ENCODE measurements at places on chromosomes 2 and 18.

DNA sequence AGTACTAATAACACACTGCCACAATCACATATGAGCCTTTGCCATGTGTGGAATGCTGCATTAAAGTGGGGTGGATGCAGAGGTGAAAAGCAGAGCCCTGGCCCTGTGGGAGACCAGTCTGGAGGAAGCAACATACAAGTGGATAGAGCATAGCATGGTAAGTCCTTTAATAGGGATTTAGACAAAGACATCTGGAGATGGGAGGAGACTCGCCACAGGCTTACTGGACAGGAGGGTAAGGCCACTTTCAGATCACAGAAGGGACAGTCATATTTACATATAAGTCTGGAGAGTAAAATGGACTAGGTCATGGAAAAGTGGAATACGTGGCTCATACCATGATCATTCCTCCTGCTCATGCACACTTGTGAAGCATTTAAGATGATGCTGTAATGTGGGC lies 84.3 kb downstream of the PPP1R1C start:
- DNase-seq, result no peak

GRCh38 chr18:3872641-3873040 lies 422.7 kb downstream of the TGIF1 start:
- no peak for DNase-seq

DNA sequence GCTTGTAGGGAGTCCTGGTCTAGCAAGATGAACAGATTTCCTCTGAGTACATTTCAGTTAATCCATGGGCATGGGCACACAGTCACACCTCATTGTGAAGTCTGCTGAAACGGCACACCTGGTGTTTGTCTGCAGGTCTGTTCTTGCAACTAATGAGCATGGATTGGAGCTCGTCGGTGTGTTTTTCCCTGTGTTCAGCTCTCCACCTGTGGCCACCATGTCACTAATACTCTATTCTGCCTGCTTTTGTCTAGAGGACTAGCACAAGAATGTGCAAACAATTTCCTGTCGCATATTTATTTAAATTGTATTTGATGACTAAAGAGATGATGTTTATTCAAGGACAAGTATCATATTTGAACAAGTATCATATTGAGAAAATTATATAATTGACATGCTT lies 24.5 kb upstream of the PPP4R1 start:
- DNase-seq, result no peak

DNA sequence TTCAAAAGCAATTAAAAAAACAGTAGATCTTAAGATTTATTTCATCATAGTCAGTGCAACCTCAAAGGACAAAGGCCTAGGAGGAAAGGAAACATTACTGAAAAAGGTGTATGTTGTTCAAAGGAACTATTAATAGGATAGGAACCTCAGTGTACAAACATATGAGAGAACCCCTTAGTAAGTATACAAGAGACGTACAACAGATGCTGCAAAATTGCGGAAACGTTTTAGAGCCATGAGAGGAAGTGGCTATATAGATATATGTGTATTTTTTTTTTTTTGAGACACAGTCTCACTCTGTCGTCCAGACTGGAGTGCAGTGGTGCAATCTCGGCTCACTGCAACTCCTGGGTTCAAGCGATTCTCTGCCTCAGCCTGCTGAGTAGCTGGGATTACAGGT lies 22.2 kb downstream of the PIK3C3 start:
- DNase-seq, result no peak

DNA sequence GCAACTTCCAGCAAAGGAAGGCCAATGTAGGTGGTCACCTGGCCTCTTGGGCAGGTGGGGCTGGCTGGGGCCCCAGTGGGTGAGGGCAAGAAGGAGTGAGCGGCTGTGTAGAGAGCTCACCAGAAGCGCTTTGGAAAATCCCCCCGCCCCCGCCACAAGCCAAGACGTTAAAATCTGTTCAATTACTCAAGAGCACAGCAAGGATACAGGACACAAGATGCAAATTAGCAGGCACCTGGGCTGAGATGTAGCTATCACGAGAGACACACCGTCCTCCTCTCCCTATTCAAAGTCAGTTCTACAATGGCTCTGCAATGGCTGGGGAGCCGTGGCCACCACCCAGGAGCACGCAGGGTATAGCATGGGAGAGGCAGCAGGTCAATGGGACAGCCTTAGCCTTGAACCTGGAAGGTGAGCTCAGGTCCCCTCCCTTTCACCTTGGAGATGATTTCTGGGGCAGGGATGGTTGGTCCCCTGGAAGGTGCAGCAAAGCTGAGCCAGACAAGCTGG lies 38.5 kb upstream of the GPR17 start:
- DNase-seq, result no peak

- DNase-seq, result no peak
These were observed 30.3 kb upstream of the CCDC93 start for GRCh38 chr2:118044103-118044716.

DNA sequence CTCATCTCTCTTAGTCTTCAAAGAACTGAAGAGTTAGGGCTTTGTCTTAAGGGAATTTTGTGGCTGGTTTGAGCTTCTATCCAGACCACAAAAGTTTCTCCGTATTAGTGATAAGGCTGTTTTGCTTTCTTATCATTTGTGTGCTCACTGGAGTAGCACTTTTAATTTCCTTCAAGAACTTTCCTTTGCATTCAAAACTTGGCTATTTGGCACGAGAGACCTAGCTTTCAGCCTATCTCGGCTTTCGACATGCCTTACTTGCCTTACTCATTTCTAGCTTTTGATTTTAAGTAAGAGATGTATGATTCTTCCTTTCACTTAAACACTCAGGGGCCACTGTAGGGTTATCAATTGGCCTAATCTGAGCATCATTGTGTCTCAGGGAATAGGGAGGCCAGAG lies 29.9 kb downstream of the HDHD2 start:
- DNase-seq, result no peak

DNA sequence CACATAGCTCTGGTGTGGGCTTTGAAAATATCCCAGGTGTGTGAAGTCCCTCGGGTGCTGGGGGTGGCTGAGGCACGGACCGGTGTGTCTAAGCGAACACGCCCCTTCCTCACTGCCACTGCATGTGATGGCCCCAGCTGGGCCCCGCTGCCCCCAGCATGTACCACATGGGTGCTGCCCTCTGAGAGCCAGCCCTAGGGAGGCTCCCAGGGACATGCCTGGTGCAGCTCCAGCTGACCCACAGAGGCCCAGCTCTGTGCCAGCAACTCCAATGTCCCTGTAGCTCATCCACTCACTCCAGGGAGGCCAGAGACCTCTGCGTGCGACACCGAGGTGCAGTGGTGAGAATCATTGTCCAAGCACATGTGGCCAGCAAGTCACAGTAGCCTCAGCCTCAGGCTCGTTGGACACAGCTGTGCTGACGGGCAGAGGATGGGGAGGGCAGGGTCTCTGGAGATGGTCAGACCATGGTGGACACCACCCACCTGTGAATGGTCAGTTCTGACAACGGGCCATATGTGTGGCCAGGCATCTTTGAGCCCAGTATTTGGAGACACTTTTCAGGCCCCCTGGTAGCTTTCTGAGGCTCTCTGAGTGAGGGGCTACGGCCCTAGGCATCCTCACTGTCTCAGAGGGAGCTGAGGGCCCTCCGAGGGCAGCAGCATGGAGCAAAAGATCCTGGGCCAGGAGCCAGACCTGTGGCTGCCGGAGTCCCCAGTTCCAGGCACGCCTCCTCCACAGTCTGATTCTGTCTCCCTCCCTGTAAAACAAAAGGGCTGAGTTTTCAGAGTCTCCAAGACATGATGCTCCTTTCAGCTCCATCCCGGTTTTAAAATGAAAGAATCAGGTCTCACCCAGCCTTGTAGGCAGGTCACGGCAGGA lies 220.7 kb downstream of the NDUFA10 start:
- no peak for DNase-seq

GRCh38 chr18:52567360-52567759 lies 227.4 kb downstream of the DCC start:
- no peak for DNase-seq

GRCh38 chr2:165277295-165277694 lies 38.1 kb downstream of the SCN2A start:
- DNase-seq, result no peak

DNA sequence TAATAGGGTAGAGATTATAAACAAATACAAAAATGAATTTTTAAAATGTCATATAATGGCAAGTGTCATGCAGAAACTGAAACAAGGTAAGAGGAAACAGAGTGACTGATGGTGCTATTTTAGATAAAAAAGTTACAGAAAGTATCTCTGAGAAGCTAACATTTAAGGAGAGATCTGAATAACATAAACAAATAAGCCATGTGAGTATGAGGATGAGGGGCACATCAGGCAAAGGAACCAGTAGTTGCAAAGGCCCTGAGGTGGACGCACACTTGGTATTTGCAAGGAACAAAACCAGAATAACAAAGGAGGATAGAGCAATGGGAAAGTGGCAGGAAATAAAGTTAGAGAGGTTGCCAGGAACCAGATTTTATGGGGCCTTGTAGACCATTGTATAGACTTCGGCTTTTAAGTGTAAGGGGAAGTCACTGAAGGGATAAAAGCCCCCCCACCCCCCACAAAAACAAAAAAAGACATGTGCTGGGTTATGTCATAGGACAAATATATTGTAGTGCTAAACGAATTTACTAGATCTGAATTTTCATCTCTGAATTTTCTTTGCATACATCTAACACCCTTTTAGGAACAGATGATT lies 159.2 kb downstream of the DTNB start:
- no peak for DNase-seq

GRCh38 chr18:23020555-23021294 lies 87.6 kb downstream of the RBBP8 start:
- DNase-seq, result no peak

DNA sequence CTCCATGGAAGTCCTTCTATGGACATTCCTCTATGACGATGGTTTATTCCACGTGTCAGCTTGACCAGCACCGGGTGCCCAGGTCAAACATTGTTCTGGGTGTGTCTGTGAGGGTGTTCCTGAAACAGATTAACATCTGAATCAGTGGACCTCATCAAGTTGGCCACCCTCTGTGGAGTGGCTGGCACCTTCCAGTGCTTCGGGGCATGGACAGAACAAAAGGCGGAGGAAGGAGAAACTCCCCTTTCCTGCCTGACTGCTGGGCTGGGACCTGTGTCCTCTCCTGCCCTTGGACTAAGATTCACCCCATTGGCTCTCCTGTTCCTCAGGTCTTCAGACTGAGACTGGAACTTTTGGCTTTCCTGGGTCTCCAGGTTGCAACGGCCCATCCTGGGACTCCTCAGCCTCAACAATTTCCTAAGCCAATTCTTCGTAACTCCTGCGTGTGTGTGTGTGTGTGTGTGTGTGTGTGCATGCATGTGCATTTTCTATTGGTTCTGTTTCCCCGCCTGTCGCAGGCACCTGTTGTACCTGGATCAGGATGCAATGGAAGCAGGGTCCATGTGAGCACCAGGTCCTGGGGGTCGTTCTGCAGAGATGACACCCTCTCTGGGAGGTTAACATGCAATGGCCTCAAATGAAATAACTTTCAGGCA lies 357.2 kb upstream of the SALL3 start:
- DNase-seq, result no peak

DNA sequence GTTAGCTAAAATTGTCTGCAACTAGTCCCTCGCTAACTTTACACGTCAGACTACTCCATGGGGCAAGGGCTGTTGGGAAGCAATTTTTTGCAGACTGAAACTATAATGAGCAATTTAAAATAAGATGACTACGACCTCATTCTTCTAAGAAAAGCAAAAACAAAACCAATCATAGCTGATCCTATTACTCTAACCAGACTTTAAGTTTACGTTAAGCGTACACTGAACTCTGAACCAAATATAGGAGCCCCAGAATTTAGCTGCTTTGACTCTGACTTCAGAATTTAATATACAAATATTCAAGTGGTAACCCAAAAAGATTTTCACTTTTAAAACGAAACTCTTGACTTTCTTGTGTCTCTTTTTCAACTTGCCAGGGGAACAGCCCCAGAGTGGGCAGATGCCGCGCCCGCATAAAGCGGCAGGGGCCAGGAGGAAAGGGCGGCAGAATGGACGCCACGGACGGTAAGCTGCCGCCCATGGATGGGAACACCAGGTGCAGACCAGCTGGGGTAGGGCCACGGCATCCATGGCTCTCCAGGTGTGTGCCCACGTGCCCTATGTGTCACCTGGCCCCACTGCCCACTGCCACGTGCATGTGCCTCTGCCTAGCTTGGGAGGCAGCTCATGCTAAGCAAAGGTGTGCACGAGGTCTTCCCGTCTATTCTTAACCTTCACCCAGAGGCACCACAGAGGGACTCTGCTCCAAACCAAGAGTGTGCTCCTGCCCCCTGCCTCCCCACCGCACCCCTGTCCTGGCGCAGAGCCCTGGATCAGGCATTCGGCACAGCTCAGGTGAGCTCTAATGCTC lies 217.6 kb downstream of the HDAC4 start:
- DNase-seq, result no peak

DNA sequence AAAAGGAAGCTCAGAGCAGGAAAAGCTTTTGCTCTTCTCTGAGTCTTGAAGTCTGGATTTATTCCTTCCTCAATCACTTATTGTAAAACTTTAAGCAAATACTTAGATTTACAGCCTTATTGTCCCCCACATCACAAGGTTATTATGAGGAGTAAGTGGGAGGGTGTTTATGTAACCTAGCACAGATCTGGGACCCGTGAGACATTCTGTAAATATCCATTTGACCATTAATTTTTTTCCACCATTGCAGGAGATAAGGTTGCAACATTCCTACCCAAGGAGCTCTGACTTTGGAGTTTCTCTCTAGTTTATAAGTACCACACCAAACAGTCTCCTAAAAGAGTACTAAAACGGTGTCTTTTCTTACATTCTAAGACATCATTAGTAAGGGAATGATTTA lies 52.1 kb upstream of the CTIF start:
- no peak for DNase-seq

GRCh38 chr2:42844901-42845821 lies 52.8 kb upstream of the HAAO start:
- DNase-seq, result no peak

- DNase-seq, result peak; percentile 55
These were observed 52.9 kb downstream of the DPYSL5 start for GRCh38 chr2:26900831-26901321.

GRCh38 chr2:888211-888801 lies 62.3 kb upstream of the SNTG2 start:
- DNase-seq, result no peak

GRCh38 chr2:30336978-30337841 lies 105.9 kb downstream of the LBH start:
- no peak for DNase-seq

- DNase-seq, result no peak
These were observed 31.2 kb downstream of the CREG2 start for GRCh38 chr2:101356055-101356454.

DNA sequence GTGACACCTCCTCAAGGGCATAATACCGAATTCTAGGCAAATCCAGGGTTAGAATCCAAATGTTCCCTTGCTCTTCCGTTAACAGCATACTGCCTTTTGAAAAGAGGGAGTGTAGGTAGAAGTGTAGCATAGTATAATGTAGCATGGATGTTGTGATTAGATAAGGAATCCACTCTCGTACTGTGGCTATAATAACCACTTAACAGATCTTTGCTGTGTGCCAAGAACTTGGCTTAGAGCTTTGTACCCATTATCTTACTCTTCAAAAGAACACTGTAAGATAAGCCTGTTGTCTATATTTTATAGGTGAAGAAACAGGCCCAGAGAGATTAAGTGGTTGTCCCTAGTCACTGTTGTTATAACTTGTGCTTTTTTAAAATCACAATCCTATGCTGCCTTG lies 24.2 kb downstream of the WDR75 start:
- no peak for DNase-seq
